ENCODE measurements at places on chromosomes 3 and 15. TPM values are rescaled to one million over a fixed set of nuclear protein-coding genes. Genes with fewer than 3 reads are reported as not detected.

The TRH gene
- total RNA-seq, result not detected

The ZIC4 gene
- total RNA-seq, result not detected

The CORO2B gene
- total RNA-seq, result not detected

The P2RY1 gene
- total RNA-seq, result 0.17 TPM
